Activated CD8-positive, alpha-beta memory T cell treated with anti-CD3 and anti-CD28 coated beads for 24 hours (primary cell): ENCODE measurements at places on chromosomes 13 and 19.

- DNase-seq = no peak
Observed at GRCh38 chr19:57947088-57947418, 453 bp downstream of the ZNF256 start.

DNA sequence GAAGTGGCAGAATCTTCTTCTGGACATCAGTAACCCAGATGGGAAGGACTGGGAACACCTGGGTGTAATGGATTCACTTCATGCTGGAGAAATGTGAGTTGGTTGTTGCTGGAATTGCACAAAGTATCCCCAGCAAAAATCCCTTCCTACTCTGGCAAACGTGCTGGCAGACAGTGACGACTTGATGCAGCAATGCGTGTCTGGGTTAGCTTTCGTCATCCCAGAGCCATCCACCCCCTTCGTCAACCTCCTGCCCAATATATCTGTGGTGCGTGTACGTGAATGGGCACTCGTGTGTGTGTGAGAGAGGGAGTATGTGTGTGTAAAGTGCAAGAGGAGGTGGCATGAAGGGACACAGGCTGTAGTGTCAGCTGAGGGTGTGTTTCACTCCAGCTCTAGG is 70.9 kb downstream of the TM9SF2 start:
- DNase-seq = no peak

GRCh38 chr19:39190768-39191167 is 6.0 kb upstream of the NCCRP1 start:
- DNase-seq = no peak

DNA sequence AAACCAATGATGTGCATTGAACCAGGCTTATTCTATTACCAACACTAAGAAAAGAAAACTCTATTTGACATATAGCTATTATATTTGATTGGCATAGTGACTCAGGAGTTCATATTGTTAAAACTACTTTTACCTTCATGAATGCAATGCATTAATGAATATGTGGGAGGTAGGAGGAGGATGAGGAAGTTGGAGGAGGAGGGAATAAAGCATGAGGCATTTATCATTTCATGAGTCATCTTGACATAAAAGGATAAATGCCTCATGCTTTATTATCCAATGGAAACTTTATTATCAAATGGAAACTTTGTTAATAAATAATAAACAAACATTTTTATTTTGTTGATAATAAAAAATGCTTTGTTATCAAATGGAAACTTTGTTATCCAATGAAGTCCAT is 116.5 kb downstream of the SPRY2 start:
- no peak for DNase-seq

DNA sequence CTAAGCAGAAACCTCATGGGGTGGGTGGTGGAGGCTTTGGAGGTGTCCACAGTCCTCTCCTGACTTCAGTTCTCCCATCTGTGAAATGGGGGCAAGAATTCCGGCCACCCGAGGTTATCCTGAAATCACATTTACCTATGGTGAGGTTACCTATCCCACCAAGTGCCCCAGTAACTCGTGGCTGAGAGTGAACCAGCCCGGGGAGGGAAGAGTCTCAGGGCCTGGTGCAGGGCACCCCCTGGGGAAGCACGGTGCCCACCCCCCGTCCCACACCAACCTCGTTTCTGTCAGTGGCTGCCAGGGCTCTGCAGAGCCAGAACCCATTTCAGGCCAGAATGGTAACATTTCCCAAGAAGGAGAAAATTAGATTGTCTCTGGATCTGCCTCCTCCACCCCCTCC is 83.7 kb upstream of the VSTM2B start:
- no peak for DNase-seq

GRCh38 chr13:30065181-30065580 is 214.8 kb upstream of the UBL3 start:
- no peak for DNase-seq

GRCh38 chr19:12766051-12766521 is 9.3 kb downstream of the HOOK2 start:
- peak; percentile 96 for DNase-seq
